HEK293T (cell line): ENCODE measurements at places on chromosomes 11 and 22.

DNA sequence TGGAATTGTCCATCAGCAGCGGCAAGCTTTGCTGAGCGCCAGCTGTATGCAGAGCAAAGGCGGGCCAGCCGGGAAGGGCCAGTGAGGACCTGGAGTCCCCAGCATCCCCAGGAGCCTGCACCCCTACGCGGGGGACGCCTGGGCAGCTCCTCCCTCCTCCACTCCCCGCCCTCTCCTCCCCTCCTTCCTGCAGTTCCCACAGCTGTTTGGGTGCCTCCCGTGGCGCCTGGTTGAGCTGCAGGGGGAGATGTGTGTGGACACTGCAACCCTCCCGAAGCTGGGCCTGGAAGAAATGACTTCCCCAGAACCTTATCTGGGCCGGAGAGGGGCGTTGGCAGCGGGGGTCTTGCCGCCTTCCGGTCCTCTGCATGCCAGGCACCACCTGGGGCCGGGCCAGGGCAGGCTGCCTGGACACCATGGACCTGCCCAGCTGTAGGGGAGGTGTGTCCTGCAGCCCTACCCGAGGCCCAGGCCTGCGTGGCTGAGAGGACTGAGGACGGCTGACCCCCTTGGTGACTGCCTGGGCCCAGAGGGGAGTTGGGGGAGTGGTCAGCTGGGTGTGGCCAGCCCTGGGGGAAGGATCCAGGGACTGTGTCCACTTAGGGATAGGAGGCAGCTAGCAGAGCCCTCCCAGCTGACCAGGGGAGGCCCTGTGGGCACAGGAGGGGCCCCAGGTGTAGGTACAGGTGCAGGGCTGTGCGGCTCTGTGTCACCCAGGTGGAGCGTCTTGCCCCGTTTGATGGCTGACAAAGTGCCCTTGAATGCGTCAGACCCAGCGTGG is 16.8 kb upstream of the MUC6 start:
- no peak for DNase-seq

- no peak for DNase-seq
These were observed 24.9 kb downstream of the CTSC start for GRCh38 chr11:88312628-88313027.

- DNase-seq: no peak
These were observed 792.9 kb upstream of the CCDC179 start for GRCh38 chr11:23653071-23653675.

GRCh38 chr11:68373815-68374501 is 61.6 kb downstream of the LRP5 start:
- DNase-seq: no peak

DNA sequence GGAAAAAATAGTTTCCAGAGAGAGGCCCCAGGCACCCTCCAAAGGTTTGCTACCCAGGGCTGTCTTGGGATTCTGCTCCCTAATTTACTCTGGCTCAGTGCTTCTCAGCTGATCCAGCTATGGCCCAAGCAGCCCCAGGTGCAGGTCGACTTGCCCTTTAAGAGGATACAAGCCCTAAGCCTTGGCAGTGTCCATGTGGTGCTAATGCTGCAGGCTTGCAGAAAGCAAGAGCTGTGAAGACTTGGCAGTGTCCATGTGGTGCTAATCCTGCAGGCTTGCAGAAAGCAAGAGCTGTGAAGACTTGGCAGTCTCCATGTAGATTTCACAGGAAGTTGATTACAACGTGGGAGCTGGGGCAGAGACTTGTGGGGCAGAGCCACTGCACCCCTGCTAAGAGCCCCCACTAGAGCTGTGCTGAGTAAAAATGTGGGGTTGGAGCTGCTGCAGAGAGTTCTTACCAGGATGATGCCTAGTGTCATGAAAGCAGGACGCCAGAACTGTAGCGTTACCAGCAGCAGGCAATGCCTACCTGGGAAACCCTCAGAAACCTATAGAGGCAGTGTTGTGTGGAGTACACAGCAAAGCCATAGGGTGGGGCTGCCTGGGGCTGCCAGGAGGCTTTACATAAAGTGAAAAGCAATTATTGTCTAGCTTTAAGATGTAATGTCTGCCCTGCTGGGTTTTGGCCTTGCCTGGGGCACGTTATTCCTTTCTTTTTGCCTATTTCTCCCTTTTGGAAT is 16.1 kb upstream of the OR52K1 start:
- no peak for DNase-seq

GRCh38 chr11:2325719-2326118 is 23.9 kb downstream of the TSPAN32 start:
- no peak for DNase-seq

DNA sequence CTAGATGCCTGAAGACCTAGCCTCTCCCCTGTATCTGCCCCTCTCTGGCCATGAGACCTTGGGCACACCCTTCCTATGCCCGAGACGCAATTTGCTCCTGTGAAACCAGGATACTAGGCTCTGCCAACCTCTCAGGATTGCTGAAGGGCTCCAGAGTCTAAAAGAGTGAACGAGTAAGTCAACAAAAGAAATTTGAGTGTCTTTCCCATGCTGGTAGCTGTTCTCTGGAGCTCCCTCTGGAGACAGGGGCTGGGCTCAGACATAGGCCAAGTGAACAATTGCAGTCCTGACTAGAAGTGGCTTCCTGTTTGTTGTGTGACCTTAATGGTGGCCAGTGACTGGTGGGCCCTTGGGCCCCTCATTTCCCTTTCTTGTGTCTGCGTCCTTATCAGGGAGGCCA is 189.0 kb upstream of the NARS2 start:
- no peak for DNase-seq

DNA sequence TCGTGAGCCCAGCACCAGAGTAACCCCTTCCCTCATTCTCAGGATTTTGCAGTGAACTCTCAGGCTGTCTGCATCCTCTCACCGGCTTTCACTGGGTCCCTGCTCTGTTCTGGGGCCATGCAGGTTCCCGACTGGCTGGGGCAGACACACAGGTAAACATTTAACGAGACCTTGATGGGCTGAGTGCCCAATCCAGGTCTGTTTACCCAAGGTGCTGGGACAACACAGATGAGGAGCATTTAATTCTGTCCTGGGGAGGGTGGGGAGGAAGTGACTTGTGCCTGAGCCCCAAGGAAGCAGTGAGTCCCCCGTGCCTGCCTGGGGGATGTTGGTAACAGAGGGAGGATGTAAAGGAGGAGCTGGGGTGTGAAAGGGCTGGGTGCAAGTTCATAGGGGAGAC is 4.4 kb downstream of the BIK start:
- no peak for DNase-seq

- no peak for DNase-seq
These were observed 4.0 kb upstream of the CYTH4 start for GRCh38 chr22:37278261-37278660.

DNA sequence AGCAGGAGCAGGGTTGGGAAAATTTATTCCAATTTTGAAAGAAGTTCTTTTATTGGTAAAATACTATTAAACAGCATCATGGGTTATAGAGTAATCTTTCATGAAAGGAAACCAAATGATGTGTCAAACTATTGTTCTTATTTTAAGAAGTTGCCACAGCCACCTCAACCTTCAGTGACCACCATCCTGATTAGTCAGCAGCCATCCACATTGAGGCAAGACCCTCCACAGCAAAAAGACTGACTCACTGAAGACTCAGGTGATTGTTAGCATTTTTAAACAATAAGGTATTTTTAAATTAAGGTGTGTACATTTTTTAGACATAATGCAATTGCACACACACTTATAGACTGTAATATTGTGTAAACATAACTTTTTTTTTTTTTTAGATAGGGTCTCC is 3.7 kb upstream of the HEPHL1 start:
- DNase-seq: no peak

DNA sequence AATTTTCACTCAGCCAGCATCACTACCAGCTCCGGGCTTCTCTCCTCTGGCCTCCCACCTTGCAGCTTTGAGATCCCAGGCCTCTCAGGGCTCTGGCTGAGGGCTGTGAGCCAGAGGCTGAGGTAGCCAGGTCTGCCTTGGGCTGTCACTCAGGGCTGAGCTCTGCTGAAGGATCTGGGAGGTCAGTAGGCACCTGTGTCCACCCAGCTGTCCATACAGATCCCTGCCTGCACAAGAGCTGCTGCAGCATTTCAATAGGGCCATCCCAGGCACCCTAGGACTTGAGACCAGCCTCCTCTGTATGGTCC is 12.6 kb downstream of the KCNQ1OT1 start:
- DNase-seq: no peak

DNA sequence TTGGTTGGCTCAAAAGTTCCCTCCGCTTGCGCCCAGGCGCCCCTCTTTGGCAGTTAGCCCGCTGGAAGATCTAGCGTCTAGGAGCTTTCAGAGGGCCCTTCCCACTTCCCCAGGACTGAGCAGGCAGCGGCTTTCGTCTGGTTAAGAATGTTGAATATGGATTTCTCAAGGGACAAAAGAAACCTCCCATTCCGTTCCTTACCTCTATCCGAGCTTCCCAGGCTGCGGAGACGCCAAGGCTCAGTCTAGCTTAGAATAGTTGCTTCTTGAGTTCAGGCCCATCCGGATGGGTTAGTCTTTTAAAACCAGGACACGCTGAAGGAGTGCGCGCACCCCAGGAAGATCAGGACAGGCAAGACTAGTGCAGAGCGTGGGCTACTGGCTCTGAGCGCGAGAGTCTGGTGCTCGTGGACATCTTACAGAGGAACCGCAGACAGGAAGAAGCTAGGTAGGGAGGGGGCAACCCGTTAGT is 1.6 kb downstream of the NELL1 start:
- DNase-seq: no peak

DNA sequence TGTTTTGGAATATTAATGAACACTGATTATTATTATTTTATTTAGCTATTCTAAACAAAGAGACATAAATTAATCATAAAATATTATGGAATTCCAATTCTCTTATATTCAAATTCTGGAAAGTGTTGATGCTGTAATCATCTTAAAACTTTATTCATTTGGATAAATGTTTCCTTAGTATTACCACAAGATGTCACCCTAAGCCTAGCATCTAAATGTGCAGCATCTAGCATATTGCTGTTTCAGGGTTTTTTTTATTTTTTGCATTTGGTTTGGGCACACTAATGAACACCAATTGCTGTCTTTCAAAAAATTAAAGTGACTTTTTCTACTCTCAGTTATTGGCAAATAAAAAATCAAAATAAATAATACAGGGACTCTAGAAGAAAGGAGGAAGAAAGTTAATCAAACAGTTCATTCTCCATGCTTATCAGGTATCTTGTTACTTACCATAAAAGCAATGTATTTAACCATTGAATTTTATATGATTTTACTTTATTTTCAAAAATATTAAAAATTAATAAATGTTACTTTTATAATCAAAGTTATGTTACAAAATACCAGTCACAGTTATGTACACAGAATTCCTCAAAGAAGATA is 31.8 kb downstream of the DLG2 start:
- DNase-seq: peak; percentile 31

GRCh38 chr22:46584081-46584921 is 35.9 kb upstream of the GRAMD4 start:
- DNase-seq: peak; percentile 48
